GM12878 (cell line): ENCODE measurements at places on chromosomes 12 and 14.

DNA sequence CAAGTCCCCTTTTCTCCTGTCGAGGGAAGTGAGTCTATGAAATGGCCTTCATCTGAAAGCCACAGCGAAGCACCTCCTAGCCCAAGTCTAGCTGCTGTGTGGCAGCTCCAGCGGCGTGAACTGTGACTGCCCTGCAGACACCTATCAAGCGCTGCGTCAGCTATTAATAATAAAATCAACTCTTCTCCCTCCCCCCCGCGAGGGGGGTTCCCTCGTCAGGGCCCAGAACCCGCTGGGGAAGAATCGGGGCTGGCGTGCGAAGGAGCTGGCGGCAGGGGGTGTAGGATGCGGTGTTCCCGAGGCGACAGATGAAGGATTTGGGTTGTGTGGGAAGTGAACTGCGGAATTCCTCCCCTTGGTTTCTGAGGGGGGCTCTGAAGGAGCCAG lies 662 bp upstream of the ATP2A2 start:
- no peak for DNase-seq

DNA sequence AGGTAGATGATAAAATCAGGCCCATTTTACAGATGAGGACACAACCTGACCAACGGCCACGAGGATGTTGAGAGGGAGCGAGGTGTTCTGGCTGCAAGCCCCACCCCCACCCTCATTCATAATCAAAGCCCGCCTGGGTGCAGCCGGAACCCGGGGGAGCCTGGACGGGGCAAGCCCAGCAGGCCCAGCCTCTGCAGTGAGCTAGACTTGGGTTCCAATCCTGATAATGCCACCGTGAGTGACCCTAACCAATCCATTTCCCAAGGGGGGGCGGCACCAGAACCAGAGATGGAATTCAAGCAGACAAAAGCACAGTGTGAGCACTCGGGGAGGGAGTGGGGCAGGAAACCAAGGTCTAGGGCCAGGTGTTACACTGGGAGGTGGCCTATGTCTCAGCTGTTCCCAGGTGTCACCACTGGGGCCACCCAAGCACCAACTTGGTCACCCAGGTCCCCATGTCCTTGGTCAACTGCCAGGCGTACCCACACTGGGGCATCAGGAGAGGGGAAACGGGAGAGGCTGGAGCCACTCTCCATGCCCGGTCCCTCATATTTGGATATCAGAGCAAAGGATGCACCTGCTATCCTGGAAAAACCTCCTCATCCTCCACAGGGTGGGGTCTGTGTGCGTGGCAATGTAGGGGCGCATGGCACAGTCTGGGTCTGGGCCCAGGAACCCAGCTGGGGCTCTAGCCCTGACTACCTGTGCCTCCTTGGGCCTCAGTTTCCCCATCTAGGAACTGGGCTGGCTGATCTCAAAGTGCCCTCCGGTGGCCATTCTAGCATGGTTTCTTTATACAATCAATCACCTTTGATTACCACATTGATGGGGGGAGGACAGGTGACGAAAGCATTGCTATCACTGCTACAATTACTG lies 58.4 kb downstream of the FAM222A start:
- DNase-seq = no peak

- no peak for DNase-seq
Measured at GRCh38 chr14:26255213-26255612, 342.6 kb downstream of the NOVA1 start.

- DNase-seq = peak; percentile 69
Measured at GRCh38 chr12:26271889-26272492, 76.6 kb downstream of the SSPN start.

GRCh38 chr14:103923863-103924262 lies 4.4 kb upstream of the TDRD9 start:
- no peak for DNase-seq

- peak; percentile 93 for DNase-seq
Measured at GRCh38 chr12:27207615-27208413, 36.3 kb upstream of the STK38L start.

- DNase-seq = peak; percentile 69
Measured at GRCh38 chr14:31420319-31421111, at the start of gene HEATR5A. Gene HEATR5A, minus strand, starts transcription at chr14:31420550. Its CDS starts 17,575 bp downstream, at chr14:31402975.

GRCh38 chr14:65731933-65732506 lies 319.5 kb downstream of the FUT8 start:
- DNase-seq = peak; percentile 55

- DNase-seq = no peak
Measured at GRCh38 chr12:102498471-102498870, 18.1 kb upstream of the IGF1 start.

GRCh38 chr12:54590978-54591591 lies 2.6 kb upstream of the PPP1R1A start:
- DNase-seq = no peak

DNA sequence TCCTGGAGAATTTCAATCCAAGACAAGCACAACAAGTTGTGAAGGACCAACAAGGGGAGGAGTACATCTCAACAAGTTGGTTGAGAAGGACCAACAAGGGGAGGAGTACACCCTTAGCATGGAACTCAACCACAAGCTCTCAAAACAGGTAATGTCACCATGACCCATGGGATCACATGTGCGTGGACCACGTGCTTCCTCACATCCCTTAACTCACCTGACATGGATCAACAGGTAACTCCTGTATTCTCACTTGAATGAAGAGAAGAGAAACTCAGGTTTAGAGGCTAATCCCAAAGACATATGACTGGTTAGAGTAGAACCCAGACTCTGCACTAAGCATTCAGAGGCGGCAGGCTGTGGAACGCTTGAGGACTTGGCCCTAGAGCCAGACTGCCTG lies 6.2 kb downstream of the CRACR2A start:
- DNase-seq = no peak

GRCh38 chr12:124637581-124637981 lies 70.2 kb upstream of the NCOR2 start:
- DNase-seq = no peak

- DNase-seq = no peak
Measured at GRCh38 chr14:57295239-57295638, 26.5 kb downstream of the AP5M1 start.

GRCh38 chr12:93288626-93289025 lies 89.1 kb upstream of the NUDT4 start:
- DNase-seq = no peak

DNA sequence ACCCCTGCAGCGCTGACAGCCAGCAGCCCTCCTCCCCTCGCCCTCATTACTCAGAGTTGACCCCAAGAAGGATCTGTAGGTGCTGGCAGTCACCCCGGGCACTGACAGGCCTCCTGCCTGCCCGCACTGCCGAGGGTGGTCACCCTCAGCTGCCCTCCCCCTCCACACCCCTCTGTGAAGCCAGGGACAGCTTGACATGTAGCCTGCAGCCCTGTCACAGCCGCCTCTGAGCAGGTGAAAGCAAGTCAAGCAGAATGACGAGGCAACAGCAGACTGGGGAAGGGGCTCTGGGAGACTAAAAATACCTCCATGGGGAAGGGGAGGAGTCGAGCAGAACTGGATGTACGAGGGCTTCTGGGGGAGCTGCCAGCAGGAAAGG lies 178.1 kb downstream of the DPF3 start:
- no peak for DNase-seq

DNA sequence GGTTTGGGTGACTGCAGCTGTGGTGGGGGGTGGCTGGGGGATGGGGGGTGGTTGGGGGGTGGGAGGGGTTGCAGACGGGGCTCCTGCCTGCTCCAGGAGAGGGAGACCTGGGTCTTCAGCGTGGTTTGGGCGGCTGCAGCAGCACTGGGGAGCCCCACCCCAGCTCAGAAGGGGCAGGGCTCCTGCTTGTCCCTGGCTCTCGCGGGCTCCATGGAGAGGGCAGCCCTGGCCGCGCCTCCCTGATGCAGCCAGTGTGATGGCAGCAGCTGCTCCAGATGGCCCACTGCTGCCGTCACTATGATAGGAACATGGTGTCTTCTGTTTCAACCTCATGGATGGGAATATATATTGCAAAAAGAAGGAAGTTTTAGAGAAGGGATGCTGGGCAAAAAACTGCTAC lies 22.9 kb downstream of the TRHDE start:
- no peak for DNase-seq

DNA sequence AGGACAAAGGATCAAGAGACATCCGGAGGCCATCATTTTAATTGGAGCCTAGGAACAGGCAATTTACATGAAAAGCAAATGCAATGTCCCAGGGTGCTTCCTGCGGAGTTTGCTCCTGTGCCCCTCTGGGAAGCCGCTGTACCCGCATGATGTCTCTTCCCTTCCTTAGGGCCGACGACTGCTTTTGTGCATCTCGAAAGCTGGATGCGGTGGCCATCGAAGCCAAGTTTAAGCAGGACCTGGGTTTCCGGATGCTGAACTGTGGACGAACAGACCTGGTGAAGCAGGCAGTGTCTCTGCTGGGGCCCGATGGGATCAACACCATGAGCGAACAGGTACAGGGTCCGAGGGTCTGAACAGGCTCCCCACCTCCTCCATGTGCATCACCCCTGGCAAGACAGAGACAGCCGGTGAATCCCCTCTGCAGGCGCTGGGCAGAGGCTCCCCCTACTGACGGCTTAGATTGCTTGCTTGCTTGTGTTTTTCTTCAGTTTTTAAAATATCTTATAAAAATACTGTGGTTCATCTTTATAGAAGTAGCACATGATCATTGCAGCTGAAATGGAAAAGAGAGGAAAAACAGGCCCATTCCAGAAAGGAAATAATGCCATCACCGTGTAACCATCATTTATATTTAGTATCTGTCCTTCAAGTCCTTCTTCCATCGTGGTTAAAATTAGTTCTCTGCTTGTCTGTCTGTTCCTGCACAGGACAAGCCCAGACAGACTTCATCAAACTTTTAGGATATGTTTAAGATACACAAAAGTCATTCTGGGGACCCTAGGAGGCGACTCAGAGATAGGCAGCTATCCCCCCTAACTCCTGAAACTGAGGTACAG lies 75.4 kb upstream of the PWP1 start:
- DNase-seq = no peak

- no peak for DNase-seq
Measured at GRCh38 chr14:75279153-75279762, 630 bp downstream of the FOS start.

DNA sequence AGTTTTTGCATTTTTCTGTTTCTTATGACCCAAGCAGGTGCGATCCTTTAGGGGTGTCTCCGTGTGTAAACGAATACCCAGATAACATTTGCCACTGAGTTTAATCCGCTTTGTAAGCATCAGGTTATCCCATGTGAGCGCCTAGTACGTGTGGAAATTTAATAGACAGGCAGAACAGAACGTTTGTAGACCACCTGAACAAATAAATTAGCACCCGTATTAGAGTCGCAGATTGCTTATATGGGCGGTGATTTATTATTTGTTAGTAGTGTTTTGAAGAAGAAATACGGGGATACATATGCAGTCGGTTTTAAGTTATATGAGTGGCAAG lies 325 bp downstream of the C12orf60 start:
- DNase-seq = no peak

- DNase-seq = no peak
Measured at GRCh38 chr14:68137704-68138619, 318.4 kb downstream of the RAD51B start.

- DNase-seq = no peak
Measured at GRCh38 chr14:68477110-68477455, 315.8 kb downstream of the ZFP36L1 start.

- DNase-seq = no peak
Measured at GRCh38 chr12:112870267-112870980, 36.3 kb upstream of the OAS1 start.

- DNase-seq = no peak
Measured at GRCh38 chr14:20998674-20999366, at the start of gene SLC39A2. Gene SLC39A2, plus strand, starts transcription at chr14:20999293. Its CDS starts 154 bp downstream, at chr14:20999447.

DNA sequence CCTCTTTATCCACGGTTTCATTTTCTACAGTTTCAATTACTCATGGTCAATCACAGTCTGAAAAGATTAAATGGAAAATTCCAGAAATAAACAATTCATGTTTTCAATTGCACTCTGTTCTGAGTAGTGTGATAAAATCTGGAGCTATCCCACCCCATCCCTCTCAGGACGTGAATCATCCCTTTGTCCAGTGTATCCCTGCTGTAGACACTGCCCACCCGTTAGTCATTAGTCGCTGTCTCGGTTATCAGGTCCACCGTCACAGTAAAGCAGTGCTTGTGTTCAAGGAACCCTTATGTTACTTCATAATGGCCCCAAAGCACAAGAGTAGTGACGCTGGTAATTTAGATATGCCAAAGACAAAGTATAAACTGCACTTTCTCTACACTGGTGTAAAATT lies 141.0 kb upstream of the LMNTD1 start:
- DNase-seq = no peak

GRCh38 chr14:22007363-22007762 lies 333.7 kb upstream of the OR4E1 start:
- DNase-seq = no peak

GRCh38 chr14:104437703-104438102 lies 141.9 kb upstream of the C14orf180 start:
- no peak for DNase-seq

GRCh38 chr14:80364274-80364673 lies 153.0 kb upstream of the DIO2 start:
- no peak for DNase-seq

DNA sequence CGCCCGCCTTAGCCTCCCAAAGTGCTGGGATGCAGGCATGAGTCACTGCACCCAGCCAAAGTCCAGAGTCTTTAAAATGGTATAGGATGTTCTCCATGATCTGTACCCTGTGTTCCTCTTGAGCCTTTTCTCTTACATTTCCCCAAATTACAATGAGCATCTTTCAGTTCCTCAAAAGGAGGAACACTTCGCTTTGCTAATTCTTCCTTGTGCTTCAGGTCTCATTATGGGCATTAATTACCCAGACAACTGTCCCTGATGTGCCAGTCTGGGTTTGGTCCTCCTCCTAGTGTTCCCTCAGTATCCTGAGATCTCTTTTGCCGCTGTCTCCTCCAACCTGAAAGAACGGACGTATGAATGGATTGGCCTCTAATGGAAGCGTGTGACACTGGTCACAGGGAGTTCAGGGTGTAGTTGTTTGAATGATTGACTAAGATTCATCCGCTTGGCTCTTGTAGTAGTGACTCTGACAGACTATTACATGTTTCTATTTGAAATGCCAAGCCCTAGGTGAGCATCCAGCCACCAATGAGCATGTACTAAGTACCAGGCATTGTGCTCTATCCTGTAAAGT lies 8.2 kb downstream of the PRKCH start:
- peak; percentile 59 for DNase-seq

- DNase-seq = no peak
Measured at GRCh38 chr14:102927346-102927877, 4.9 kb downstream of the AMN start.

- DNase-seq = no peak
Measured at GRCh38 chr14:104223101-104224041, 85.0 kb downstream of the KIF26A start.
